Activated naive CD4-positive, alpha-beta T cell (primary cell): ENCODE measurements at places on chromosomes 16 and 17.

DNA sequence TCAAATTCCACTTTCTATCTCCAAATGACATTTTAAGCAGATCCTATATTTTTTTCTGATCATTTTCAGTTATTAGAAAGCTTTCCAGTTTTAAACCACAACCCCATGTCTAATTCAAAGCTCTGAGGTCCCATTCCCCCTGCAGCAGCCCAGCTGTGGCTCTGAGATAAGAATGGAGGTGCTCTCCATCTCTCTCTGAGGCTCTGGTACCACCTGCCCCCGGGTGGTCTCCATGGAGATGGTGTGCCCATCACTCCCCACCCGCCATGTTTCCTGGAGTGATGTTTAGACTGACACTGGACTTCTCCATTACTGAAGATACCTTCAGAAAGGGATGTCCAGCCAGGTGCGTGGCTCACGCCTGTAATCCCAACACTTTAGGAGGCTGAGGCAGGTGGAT lies 68.1 kb upstream of the SEC14L1 start:
- no peak for DNase-seq

- DNase-seq: no peak
These were observed 1.2 kb upstream of the BLTP2 start for GRCh38 chr17:28646039-28646754.

- DNase-seq: no peak
These were observed 1.3 kb upstream of the SCN4A start for GRCh38 chr17:63973930-63974593.

DNA sequence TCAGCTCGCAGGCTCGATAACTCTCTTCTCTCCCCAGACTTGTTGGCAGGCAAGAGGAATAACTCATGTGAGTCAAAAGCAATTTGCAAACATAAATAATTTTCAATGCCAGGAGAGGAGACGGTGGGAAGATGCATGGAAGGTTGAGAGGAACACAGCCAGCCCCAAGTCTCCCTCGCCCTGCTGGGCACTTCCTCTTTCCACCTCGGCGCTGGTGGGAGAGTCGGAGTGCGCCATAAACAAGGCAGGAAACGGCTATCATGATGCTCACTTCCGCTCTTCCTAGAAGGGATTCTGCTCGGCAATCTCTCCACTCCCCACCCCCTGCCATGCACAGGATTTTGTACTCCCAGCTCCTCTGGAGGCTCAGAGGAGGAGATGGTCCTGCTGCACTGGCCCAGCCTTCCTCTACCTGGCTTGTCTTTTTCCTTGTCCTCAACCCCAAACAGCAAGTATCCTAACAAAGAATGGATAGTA lies 13.0 kb downstream of the CBX4 start:
- DNase-seq: no peak

- no peak for DNase-seq
These were observed 11.3 kb downstream of the PRSS22 start for GRCh38 chr16:2846511-2847310.

- no peak for DNase-seq
These were observed 4.0 kb downstream of the NOD2 start for GRCh38 chr16:50697421-50697715.

DNA sequence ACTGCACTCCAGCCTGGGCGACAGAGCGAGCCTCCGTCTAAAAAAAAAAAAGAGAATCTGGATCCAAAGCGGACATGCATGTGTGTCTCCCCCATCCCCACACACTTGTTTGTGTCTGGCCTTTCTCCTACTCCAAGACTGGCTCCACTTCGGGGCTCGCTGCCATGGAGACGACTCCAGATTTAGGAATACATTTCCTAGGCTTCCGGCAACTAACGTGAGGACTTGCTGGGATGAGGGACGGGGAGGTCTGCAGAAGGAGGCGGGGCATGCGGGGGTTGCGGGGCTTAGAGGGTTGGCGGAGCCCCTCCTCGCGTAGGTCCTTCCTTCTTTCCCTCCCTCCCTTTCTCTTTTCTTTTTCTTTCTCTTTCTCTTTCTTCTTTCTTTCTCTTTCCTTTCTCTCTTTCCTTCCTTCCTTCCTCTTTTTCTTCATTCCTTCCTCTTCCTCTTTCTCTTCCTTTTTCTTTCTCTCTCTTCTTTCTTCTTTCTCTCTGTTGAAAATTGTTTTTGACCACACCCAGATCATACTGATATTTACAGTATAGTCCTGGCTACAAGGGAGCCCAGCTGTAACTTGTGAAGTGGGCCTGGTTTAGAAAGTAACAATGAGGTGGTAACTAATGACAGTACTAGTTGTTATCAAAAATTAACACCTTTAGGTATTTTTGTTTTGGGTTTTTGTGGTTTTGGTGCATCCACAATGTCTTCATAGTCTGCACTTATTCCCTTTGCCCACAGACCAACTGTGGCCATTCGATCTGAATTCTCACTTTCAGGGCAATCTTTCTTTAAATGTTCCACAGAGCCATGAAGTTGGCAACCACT lies 25.2 kb downstream of the MIS12 start:
- DNase-seq: no peak
